NCI-H2029 (cell line): ENCODE measurements at places on chromosomes 7 and 10.

DNA sequence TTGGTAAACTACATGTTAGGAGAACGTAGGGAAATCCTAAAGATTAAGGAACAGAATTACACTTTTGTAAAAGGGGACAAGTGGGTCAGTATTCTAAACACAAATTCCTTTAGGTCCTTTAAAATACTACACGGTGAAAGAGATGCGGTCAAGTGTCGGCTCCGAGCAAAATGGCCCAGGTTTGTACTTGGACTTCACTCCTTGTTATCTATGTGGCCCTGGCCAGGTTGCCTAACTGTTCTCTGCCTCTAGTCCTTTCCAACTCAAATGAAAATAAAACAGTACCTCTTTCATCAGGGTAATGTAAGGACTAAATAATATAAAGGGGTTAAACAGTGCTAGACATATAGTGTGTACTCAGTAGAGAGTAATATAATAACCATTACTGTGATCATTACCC, 344.8 kb downstream of the PARD3 start:
- DNase-seq: no peak

DNA sequence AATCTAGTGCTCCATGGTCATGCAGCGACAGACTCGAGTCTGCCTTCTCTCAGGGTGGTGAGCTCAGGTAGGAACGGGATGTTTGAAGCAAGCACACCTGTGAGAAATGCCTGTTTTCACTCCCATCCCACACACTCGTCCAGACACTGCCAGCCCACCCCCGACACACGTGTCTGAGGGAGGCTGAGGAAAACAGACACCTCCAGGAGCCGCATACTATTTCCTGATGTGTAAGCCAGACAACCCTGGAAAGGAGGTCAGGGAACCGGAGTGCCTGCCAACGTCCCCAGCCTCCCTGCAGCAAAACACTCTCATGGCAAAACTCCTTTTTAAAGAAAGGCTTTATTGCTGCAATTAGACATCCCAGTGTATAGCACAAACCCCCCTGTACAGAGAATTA, 80.2 kb downstream of the ALOX5 start:
- no peak for DNase-seq

- no peak for DNase-seq
Observed at GRCh38 chr10:21048068-21048467, 151.0 kb upstream of the NEBL start.

GRCh38 chr7:8057566-8057965, 89.0 kb downstream of the GLCCI1 start:
- no peak for DNase-seq

DNA sequence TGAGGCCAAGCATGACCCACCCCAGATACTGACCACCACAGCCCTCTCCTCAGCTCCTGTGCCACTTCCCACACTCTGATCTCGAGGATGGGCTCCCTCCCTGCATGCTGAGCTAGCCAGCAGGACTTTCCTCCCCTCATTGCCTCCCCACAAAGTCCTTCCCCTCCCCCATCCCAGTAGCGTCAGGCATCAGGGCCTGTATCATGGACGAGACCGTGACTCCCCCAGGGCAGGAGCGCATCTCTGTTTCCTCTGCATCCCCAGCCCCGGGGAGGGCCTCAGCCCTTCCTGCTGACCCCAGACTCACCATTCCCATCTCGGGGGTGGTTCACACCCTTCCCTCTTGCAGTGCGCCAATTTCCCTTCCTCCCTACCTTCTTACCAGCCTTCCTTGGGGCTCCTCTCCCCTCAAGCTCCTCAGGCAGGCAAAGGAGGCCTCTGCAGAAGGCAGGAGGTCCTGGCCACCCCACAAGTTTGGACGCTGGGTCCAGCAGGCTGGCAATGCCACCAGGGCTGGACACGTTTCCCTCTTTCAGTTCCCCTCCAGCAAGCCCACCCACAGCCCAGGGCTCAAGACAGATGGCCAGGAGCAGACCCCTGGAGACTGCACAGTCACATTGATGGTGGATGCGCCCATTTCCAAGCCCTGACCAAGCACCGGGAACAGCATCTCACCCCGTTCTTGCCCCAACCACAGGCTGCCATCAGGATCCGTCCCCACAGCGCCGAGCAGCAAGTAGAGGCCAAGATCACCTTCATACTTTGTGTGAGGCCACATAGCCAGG, 36.5 kb downstream of the GRID1 start:
- DNase-seq: no peak

DNA sequence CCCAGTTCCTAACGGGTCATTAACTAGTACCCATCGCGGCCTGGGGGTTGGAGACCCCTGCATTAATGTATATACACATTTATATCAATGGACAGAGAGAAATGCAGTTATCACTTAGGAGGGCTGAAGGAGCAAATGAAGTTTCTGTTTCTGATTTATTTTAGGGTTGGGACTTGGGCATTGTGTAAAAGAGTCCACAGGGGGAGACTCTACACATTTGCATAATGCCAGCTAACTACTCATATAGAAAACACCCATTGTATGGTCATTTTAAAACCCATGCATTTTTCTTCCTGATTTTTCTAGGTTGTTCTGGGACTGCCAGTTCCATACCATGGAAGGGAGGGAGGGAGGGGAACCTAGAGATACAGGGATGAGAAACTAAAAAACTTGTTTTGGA, 23.5 kb downstream of the BCCIP start:
- DNase-seq: no peak

- DNase-seq: no peak
Observed at GRCh38 chr10:69453795-69454194, 2.5 kb downstream of the TSPAN15 start.

- DNase-seq: no peak
Observed at GRCh38 chr7:108463613-108464012, 7.4 kb upstream of the NRCAM start.

DNA sequence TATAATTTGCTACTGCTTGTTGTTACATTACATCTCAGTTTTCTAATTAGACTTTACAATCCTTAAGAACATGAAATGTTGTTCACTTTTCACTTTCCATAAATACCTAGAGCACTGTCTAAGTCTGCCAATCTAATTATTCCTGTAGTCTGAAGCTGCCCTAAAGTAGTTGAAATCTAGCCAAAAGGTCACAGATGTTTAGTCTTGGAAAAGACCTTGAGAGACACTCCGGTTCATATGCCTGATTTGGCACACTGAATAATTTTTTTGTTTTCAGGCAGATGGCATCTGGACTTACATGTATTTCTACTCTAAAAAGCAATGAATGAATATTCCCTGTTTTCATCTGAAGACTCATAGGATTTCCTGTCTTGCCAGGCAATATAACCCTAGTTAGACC, 359.1 kb downstream of the ANKRD7 start:
- no peak for DNase-seq

GRCh38 chr7:27188386-27189294, 3.6 kb upstream of the HOXA11 start:
- no peak for DNase-seq

- DNase-seq: no peak
Observed at GRCh38 chr10:103086261-103086660, 106.8 kb downstream of the NT5C2 start.

DNA sequence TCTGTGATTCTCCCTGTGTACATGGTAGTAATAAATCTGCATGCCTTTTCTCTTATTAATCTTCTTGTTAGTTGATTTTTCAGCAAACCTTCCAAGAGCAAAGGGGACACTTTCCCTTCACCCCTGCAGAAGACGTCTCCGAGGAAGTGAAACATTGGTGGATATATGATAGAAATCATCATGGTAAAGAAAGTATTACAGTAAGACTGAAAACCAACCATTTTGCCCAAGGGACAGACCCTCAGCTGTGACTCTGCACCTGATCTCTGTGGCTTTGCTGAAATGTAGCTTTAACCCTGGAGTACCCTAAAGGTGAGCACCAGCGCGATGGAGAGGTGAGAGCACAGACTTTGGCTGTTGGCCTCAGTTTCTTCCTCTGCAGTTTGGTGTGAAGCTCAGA, 32.8 kb upstream of the MYO3A start:
- DNase-seq: no peak

DNA sequence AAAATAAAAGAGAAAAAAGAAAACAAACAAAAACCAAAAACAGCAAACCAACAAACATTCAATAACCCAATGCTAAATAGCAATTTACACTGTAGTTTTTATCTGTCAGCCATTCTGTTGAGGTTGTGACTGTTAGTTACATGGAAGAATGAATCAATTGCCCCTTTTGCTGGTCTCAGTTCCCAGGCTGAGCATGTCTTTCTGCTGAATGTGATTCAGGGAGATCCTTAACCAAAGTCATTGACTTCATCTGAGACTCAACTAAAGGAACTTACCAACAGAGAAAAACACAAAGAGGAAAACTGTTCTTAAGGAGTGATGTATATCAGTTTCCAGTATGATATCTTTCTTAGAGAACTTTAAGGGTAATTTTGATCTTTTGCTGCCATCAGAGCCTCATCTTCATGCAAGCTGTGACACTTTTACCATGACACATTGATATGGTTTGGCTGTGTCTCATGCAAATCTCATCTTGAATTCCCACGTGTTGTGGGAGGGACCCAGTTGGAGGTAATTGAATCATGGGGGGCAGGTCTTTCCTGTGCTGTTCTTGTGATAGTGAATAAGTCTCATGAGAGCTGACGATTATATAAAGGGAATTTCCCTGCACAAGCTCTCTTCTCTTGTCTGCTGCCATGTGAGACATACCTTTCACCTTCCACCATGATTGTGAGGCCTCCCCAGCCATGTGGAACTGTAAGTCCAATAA, 469.8 kb downstream of the KIF20B start:
- no peak for DNase-seq

DNA sequence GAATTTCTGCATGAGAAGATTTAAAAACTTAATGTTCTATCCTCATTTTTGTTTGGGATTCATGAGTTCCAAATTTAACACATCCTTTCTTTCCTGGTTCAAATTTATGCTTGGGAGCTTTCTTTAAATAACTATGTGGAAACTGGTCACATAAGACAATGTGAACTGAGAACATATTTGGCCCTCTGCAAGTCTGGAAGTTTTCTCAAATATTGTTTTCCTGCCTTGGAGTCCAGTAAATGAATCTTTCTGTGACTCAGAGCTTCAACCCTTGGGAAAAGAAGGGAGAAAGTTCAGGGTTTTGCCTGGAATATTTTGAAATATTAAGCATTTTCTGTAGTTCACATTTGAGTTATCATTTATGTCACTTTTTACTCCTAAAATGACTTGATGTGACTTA, 559.0 kb upstream of the NRP1 start:
- DNase-seq: no peak

DNA sequence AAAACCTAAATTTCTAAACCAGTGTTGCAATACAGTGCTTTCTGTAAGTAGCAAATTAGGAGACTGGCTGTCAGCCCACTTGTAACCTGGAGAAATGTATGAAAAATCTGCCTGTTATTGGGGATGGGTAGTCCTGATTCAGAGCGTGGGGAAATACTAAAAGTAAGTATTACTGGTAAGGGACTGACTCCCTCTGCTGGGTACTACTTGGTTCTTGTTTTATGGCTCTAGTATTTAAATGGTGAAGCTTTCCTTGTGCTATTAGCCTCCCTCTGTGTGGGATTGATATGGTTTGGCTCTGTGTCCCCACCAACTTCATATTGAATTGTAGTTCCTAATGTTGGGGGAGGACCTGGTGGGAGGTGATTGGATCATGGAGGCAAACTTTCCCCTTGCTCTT, 886.1 kb downstream of the SORCS1 start:
- DNase-seq: no peak

GRCh38 chr10:44313761-44314165, 71.1 kb downstream of the CXCL12 start:
- no peak for DNase-seq

DNA sequence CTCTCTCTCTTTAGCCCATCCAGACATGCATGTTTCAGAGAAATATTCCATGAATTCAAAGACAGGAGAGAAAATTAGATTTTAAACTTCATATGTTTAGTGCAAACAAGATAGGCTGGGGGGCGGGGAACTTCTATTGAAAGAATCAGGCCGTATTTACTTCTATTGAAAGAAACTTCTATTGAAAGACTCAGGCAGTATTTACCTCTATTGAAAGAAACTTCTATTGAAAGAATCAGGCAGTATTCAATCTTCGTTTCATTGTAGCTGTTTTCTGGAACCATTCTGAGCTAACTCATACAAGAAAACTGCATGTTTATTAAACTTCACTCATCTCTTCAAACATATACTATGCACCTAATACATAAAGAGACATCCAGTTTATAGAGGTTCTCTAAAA, 123.1 kb downstream of the TYW1B start:
- DNase-seq: no peak

DNA sequence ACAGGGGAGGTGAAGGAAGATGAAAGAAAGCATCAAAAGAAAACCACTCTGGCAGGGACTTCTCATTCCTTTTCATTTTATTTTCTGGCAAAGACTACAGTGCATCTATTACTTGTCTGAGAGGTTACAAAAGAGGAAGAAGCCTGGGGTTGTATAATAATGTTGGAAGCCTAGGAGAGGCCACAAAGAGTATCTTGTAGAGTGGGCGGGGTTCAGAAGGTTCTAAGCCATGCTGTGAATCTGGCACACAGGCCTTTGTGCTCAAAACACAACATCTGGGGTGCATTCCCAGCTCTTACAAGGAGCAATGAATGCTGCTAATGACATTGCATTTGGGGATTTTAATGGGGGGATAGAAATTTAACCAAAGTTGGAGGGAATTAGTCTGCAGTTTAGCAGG, 49.4 kb downstream of the MRPL32 start:
- DNase-seq: no peak

DNA sequence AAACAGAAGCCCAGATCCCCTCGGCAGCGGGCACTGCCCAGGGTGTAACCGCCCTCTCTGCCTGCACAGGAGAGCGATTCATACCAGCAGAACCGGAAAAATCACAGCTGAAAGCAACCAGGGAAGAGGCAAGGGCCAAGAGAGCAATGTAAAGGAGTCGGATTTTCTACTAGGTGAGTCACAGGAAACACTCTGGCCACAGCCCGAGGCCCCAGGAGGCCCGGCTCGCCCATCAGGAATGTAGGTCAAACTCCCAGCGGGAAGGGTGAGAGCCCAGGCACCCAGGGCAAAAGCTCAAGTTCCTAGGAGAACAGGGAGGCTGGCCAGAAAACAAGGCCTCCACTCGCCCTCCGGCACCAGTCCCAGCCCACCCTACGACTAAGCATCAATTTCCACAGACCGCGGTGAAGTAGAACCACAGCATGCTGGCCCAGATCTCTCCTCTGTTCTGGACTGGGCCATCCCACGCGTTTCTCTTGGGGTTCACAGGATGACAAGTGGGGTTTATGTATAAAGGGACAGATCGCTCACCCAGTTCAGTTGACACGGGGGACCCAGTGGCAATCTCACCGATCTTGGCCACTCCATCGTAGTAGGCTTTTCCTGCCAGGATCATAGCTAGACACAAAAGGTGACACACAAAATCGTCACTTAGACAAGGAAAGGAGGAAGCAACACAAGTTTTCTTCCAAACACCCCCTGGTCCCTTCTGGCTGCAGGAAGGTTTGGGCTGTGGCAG, 46.2 kb downstream of the BAIAP2L1 start:
- no peak for DNase-seq

GRCh38 chr10:89670926-89671325, 25.9 kb upstream of the PANK1 start:
- DNase-seq: no peak

GRCh38 chr7:106952658-106953231, 87.7 kb downstream of the PIK3CG start:
- DNase-seq: no peak
